ENCODE measurements at places on chromosomes 2 and 18.

GRCh38 chr2:99860720-99861375, 281.5 kb downstream of the AFF3 start:
- no peak for DNase-seq

GRCh38 chr2:85002534-85002933, 31.6 kb downstream of the KCMF1 start:
- DNase-seq, result no peak

DNA sequence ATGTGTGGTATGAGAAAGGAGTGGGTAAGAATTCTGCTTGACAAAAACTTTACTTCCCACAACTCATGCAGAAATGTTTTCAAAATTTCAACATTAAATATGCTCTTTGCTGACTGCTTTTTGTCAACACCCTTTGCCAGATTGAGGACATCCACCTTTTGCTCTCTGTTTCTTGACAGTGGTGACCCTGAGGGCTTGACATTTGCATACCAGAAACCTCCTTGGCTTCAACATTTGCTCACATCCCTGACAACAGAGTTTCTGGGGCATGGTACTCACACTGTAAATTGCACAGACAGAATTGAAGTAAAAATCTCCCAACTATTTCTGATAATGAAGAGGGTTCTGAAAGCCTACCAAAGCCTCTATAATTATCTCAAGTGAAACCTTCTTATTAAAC, 95.7 kb downstream of the RND3 start:
- DNase-seq, result no peak

DNA sequence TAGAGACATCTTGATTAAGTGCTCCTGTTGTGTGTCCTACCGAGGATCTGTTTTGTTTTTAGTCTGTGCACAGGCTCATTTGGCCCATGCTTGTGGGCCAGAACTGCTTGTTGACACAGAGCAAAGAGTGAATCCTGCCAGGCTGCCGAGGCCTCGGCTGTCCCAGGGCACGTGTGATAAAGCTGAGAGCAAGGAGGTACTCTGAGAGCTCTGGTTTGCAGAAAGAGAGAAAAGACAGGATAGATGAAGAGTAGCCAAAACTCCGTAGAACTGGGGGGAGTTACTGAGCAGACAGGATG, 175.1 kb downstream of the FAM210A start:
- DNase-seq, result no peak

DNA sequence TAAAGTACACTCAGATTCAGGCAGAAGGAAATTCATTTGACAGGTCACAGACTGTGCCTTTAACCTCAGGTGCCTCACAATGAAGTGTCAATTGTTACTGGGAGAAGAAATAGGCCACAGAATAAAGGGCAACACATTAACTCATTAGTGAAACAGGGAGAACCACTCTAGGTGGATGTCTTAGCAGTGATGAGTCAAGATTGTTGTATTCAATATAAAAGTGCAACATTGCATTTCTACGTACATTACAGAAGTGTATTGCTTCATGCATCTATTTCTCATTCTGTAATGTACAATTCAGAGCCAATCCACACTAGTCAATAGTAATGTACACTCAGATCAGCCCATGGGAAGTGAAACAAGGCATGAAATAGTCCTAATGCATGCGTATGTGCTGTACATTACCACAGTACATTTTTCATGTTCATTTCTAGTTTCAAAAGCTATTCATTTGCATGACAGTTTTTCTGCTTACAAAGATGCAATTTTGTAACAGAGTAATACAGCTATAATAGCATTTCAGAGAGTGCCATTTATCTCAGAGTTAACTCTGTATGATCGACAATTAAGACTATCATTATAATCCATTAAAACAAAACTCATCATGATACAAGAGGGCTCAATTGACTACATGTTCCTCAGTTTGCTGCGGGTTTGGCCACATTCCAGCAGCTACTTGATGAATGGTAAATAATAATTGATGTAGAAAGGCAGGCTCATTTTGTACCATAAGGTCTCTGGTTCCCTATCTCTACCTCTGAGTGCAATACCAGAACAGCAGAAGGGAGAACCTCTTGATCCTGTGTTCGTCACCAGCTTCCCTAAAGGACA, 12.2 kb upstream of the ARL5A start:
- no peak for DNase-seq

GRCh38 chr2:174450021-174450816, 36.6 kb downstream of the GPR155 start:
- DNase-seq, result no peak

DNA sequence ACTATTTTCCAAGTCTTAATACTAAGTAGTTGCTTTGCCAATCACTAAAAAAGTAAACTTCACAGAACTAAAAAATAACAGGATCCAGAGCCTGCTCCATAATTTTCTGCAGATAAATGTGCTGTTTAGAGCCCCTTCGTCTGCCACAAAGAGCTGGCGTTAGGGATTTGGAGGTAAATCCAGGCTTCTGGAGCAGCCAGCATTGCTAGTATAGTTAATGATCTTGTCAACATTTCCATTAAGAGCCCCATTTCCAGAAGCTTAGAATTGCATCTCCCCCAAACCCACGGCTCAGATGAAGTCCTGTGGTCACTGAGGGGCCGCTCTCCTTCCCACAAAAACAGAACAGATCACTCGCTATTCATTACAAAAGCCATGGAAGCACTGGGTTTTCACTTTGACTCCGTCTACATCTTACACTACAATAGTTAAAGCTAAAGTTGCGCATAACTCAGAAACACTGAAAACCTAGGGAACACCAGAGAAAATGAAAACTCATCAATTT, 41.9 kb downstream of the ZNF516 start:
- DNase-seq, result no peak

DNA sequence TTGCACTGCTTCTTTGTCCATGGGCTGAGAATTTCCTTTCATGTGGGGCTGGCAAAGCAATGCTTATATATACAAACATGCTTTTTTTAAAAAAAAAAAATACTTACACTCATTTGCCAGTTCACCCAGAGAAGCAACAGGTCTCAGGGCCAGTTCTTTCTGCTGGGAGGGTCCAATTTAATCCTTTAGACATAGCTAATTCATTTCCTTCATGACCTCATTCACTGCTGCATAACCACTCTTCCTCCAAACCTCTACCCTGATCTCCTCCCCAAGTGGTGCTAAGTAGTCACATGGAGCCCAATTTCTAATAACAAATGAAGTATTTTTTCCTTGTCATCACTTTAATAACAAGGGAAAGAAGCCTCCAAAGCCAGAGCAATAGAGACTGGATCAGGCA, 17.1 kb upstream of the TMEM178A start:
- DNase-seq, result no peak

DNA sequence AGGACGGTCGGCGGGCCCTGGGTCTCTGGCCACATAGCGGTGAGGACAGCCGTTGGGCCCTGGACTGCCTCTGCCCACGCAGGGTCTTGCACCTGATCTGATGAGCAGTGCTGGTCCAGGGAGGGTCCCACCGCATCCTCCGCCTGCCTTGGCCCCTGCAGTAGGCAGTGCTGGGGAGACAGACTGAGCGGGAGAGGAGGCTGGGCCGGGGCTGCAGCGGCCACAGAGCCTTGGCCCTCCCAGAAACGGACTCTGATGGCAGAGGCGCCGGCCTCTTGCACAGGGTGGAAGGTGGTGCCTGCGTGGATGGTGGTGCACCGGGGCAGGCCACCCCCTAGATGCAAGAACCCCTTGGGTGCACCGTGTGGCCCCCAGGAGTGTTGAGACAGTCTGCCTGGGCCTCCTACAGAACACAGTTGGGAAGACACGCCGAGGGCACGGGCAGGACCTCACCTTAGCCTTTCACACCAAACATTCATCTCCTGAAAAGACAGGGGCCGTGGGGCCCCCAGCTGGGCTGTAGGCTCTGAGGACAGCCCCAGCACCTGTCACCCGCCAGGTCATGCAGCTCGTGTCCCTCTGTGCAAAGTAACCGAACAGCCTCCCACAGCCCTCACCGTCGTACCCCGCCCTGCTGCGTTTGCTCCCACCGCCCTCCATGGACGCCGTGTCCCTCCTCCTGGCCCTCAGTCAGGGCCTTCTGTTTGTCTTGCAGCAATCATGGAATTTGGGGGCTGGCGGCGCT, 36.8 kb downstream of the NFATC1 start:
- no peak for DNase-seq

Measured in AG08395 (cell line).